ENCODE measurements at places on chromosomes 5 and 9. TPM values are rescaled to one million over a fixed set of nuclear protein-coding genes. Genes with fewer than 3 reads are reported as not detected.

DNA sequence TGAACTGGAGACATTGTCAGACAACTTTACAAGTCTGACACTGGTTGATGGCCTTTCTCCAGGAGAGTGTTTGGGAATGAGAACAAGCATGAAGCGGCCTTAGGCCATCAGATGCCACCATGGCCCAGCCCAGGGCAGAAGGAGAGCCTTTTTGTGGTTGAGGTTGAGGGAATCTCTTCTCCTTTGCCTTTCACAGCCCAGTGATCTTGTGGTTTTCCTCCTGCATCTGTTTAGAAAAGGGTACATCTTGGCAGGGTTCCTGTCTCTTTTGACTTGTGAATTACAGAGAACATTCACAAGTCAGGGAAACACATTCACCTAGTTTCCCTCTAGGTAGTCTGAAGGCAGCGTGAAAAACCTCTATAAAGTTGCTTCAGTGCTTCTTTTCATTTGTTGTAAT lies 27.5 kb downstream of the DMRT2 start:
- DNase-seq: no peak

GRCh38 chr9:37030611-37030939 lies 3.5 kb downstream of the PAX5 start:
- no peak for DNase-seq

GRCh38 chr5:104659497-104659896 lies 1096.9 kb upstream of the NUDT12 start:
- DNase-seq: no peak

- no peak for DNase-seq
Observed at GRCh38 chr9:86535406-86535915, 181.3 kb upstream of the TUT7 start.

The CNTLN gene
- total RNA-seq: 3.9 TPM

Measured in Peyer's patch (tissue), 4 donors.